ENCODE measurements at places on chromosomes 12 and 14.

- DNase-seq = no peak
Observed at GRCh38 chr12:110763583-110763982, 20.9 kb upstream of the PPP1CC start.

DNA sequence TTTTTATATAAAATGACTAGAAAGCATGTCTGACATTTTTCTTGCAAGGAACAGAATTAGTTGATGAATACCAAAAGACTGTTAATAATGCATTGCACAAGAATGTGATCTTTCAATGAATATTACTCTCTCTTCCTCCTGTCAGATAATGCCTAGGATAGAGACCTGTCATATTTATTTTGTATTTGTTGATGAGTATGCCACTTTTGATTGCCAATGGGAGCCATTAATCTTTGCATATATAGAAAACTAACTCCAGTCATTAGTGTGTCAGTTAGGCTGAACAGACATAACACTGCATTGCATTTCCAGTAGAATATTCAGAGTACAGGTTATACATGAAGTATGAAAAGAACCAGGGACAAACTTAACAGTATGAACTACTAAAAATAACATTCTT, 1125.3 kb downstream of the LRFN5 start:
- DNase-seq = no peak

GRCh38 chr12:31790759-31791158, 61.9 kb upstream of the AMN1 start:
- DNase-seq = no peak

DNA sequence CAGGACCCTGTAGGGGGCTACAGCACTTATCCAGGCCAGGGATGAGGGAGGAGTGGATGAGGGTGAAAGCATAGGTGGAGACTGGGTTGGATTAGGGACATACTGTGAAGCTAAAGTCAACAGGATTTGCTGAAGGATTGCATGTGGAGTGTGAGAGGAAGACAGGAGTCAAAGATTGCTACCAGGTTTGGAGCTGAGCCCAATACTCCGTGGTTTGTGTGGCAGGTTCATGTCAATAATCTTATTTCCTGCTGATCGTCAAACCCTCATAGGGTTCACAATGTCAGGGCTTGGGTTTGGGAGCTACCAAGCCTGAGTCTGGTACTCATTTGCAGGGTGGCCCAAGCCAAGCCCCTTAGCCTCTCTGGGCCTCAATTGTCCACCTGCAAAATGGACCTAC, 77.1 kb upstream of the PLXNC1 start:
- DNase-seq = no peak

GRCh38 chr12:118033323-118033722, 16.8 kb downstream of the RFC5 start:
- no peak for DNase-seq

GRCh38 chr12:53963005-53963404, 8.3 kb downstream of the HOXC12 start:
- no peak for DNase-seq

DNA sequence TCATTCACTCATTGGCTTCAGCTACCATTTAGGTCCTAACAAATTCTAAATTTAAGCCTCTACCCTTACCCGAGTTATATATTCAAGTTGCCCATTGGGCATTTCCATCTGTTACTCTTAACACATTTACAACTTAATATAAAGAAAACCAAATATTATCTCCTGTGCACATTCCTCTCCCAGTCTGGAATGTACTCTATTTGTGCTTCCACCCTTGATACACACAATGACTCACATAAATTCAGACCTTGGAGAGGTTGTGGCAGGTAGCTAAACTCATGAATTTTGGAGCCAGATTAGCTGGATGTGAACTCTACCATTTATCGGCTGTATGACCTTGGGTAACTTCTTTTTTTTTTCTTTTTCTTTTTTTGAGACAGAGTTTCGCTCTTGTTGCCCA, 51.1 kb downstream of the BRMS1L start:
- no peak for DNase-seq

DNA sequence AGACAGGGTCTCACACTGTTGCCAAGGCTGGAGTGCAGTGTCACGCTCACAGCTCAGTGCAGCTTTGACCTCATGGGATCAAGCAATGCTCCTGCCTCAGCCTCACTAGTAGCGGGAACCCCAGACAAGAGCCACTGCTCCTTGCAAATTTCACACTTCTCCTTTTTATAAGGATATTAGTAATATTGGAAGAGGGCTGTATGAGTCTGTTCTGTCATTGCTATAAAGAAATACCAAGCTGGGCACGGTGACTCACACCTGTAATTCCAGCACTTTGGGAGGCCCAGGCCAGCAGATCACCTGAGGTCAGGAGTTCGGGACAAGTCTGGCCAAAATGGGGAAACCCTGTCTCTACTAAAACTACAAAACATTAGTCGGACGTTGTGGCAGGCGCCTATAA, 12.9 kb upstream of the ORAI1 start:
- DNase-seq = no peak

GRCh38 chr14:73491256-73492042, 716 bp downstream of the RIOX1 start:
- DNase-seq = peak; percentile 55

- DNase-seq = no peak
Observed at GRCh38 chr12:53807322-53807860, 55.6 kb upstream of the CISTR start.

GRCh38 chr14:102749393-102750305, 27.6 kb upstream of the TRAF3 start:
- no peak for DNase-seq

- no peak for DNase-seq
Observed at GRCh38 chr14:64990296-64990695, 3.6 kb downstream of the FNTB start.

DNA sequence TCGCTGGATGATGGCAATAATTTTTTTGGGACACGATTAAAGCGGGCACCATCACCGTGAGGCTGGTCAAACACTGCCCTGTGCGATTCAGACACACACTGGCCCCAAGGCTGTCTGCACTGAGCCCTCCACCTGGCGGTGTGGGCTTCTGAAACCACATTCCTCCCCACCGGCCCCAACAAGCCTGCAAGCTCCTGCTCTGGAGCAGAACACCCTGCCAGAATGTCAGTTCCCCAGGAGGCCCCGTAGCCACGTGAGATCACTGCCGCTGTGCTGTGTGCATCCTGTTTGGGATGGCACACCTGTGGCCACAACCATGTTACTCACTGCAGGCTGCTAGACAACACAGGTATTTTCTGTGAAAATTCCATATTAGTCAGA, 7.9 kb downstream of the GSC start:
- no peak for DNase-seq

- no peak for DNase-seq
Observed at GRCh38 chr12:64412459-64412858, 8.3 kb downstream of the XPOT start.

DNA sequence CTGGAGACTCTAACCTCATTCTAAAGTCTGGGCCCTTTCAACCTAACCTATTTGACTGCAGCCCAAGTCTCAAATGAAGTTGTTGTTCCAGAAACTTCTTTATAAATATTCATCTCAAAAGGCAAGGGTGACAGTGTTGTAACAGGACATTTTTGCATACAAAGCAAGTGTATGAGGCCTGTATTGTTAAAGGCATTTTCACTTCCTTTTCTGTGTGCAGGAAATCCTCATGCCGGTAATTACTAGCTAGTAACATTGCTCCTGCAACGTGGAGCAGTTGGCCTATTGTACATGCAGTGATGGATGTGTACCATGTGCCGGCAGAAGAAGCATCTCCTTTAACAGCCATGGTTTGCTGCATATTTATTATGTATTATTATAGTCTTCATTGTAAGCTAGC, 156.5 kb upstream of the RMST start:
- DNase-seq = no peak

GRCh38 chr14:75294649-75295033, 16.0 kb downstream of the FOS start:
- DNase-seq = no peak

GRCh38 chr12:92130999-92131398, 14.6 kb downstream of the BTG1 start:
- DNase-seq = no peak

GRCh38 chr12:105477873-105478272, 147.4 kb downstream of the C12orf75 start:
- no peak for DNase-seq

DNA sequence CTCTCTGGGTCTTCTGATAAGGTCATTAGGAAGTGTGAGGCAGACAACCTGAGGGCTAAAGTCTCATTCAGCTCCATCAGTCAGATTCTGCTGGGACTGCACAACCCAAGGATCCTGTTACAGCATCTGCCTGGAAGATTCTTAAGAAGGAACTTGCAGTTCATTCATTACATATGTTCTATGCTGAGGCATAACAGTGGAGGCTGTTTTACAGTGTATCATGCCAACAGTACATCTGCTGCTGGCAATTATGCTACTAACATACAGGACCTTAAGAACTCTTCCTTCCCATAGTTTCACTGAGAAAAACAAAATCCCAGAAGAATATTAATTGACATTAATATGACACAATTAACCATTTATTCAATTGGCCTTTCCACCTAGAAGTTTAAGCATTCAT, 968.6 kb downstream of the DIO2 start:
- no peak for DNase-seq

- no peak for DNase-seq
Observed at GRCh38 chr12:65364046-65364445, 85.6 kb downstream of the MSRB3 start.

DNA sequence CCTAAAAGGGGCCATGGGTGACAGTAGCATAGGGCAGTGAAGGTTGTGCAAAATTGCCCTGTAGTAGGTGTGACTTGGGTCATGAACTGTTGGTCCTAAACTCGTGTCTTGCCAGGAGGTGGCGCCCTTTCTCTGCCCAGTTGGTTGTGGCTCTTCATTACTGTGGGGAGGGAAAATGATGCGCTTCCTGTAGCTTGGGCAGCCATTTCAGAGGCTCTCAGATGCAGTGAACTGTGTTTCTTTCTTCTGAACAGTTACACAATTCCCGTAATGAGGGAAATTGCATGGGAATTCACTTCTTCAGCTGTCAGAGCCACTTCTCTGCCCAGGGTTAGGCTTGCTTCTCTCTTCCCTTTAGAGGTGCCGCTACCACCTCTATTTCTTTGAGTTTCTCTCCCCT, 148.1 kb upstream of the NRXN3 start:
- peak; percentile 22 for DNase-seq

- no peak for DNase-seq
Observed at GRCh38 chr12:96495841-96496545, 6.6 kb downstream of the CFAP54 start.

GRCh38 chr12:5035618-5036017, 8.1 kb upstream of the KCNA5 start:
- DNase-seq = no peak

DNA sequence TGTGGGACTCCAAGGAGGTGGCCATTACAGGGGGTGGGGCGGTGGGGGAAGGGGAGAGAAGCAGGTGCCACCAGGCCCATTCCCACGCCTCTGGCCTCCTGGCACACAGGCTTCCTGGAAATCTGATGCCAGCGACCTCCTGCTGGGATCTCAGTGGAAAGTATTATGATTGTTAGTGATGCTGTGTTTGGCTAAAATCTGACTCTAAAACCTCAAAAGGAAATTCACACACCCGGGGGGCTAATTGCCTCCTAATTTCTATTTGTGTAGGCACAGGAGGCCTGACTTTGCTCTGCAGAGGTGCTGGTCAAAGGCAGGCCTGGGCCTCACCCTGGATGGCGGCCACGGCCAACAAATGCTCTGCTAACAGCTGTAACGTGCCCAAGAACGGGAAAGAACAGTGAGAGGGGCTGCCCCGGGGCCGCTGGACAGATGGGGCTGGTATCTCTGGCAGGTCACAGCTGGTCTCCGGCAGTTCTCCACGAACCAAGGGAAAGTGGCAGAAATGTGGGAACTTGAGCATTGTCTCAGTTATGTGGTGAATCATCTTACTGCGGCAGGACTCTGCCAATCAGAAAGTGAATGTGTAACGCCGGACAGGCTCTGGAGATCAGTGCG, 14.3 kb downstream of the FAM181A start:
- DNase-seq = no peak

DNA sequence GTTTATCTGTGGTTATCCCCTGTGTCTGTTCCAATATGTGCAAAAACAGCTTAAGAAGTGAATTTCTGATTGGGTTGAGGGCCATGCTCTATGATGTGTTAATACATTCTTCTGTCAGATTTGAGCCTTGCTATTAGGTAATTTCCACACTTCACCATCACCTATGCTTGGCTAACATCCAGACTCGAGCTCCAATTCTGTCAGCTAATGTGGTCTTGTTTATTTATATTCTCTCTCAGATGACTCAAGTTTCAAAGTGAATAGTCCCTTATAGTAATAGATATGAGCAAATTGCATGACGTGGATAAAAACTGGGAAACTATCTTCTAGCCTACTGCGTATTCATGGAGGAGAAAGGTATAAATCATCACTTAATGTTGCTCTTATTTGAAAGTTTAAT, 451.3 kb downstream of the SNAPC1 start:
- DNase-seq = no peak

DNA sequence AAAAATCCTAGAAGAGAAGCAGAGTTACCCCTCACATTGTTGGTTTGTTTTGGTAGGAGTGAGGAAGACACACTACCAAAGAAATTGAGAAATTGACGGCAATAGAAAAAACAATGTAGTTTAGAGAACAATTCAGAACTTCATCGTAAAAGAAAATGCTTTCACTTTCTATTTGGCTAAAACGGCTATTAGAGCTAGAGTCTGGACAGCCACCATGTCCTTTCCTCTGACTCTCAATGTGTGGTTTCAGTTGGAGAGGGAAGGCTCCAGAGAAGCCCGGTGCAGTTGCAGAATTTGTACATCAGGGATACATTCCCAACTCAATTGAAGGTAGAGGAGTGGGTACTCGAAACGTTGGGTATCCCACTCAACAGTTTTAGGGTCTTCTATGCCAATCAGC, 535.3 kb downstream of the GALC start:
- no peak for DNase-seq

DNA sequence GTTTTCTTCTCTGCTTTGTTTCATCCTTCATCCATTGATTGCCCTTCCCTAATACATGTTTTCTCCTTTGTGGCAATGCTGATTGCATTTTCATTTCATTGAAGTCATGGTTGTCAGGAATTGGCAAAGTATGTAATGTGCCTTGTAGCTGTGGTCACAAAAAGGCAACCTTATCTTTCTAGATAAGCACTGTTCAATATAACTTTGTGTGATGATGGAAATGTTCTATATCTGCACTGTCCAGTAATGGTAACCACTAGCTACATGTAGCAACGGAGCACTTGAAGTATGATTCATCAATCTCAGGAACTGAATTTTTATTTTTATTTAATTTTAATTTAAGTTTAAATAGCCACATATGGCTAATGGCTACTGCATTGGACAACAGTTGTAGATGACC, 79.8 kb downstream of the PCNX1 start:
- no peak for DNase-seq

GRCh38 chr12:13197526-13198143, 1.1 kb downstream of the EMP1 start:
- peak; percentile 77 for DNase-seq

- no peak for DNase-seq
Observed at GRCh38 chr12:52417740-52418139, 11.6 kb upstream of the KRT82 start.

All from left ventricle myocardium inferior (tissue), 1 donor.